ENCODE measurements at places on chromosomes 1 and 21.

DNA sequence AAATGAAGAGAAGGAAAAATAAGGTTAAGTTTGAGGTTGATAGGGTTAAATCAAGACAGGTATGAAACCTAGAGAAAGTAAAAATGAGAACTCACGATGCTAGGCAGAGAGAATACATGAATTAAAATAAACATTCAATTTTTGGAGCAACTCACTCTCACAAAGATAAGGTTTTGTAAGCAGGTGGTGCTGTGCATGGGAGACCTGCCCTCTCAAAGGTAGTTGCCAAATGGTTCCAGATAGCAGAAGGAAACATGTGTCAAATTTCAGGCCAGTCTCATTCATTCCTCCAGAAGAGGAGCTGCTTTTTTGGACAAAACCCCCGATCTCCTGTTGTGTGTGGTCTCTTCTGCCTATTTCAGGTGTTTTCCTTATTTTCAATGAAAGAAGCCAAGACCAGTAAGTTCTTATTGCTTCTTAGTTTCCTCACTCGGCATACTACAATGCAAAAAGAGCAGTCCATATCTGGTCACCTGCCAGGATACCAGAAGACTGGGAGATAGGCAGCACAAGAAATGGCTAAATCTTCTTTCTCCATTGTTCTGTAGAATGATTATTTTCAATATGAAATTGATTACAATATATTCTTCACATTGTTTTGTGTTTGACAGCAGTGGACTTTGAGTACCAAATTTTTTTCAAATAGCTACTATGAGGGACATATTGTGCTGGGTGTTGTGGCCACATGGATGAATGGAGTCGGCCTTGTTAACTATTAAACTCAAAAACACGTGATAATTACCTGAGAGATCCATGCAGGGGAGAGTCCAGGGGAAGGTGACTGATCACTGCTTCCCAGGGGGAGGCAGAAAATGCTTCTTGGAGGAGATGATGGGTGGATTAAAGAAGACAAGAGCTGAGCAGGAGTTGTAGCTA is 3.6 kb downstream of the CR1L start:
- DNase-seq = no peak

DNA sequence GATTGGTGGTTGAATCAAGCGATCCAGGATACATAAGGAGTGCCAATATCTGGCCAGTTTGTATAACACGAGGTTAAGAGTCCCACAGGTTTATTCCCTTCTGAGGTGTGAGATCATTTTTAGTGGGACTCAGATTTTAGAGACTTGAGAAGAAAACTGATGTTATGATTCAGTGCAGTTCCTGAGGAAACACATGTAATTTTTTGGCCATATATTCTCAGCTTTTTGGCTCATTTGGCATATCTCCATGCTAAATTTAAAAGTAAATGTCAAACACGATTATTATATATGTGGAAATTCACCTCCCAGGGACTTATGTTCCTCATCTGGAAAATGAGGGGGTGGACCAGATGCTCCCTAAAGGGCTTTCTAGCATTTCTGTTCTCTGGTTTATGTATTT is 39.2 kb upstream of the SERBP1 start:
- DNase-seq = no peak

- no peak for DNase-seq
Measured at GRCh38 chr21:16588433-16588860, 858.7 kb downstream of the USP25 start.

GRCh38 chr1:245279346-245279745 is 124.6 kb downstream of the KIF26B start:
- DNase-seq = no peak

DNA sequence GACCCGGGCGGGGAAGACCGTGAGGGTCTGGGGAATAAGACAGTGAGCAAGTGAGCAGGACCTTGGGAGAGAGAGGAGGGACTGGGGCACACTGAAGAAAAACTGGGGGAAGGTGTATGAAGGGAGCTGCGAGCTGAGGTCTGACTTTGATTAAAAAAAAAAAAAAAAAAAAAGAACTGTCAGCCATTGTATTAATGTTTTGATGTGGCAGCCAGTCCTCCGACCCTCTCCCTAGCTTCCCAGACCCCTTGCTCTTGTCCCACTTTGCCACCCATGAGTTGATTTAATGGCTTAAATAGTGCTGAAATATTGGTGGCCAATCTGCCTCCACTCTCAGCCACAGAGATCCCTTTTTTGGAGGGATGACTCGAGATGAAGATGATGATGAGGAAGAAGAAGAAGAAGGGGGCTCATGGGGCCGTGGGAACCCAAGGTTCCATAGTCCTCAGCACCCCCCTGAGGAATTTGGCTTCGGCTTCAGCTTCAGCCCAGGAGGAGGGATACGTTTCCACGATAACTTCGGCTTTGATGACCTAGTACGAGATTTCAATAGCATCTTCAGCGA is 652 bp downstream of the HAX1 start:
- DNase-seq = no peak

GRCh38 chr21:36325373-36326010 is 5.5 kb downstream of the MORC3 start:
- DNase-seq = no peak

- DNase-seq = no peak
Measured at GRCh38 chr1:40059338-40059959, 18.9 kb downstream of the CAP1 start.

GRCh38 chr1:183932412-183932811 is 105.1 kb downstream of the COLGALT2 start:
- DNase-seq = no peak

DNA sequence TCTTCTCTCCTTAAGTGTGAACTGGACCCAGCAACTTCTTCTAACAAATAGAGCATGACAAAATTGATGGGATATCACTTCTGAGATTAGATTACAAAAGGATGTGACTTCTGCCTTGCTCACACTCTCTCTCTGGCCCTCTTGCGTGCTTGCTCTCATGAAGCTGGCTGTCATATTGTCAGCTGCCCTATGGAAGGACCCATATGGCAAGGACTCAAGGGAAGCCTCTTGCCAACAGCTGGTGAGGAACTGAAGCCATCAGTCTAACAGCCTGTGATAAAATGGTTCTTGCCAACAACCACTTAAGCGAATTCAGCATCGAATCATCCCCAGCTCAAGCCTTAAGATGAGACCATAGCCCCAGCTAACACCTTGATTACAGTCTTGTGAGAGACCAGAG is 4.8 kb upstream of the TLR5 start:
- DNase-seq = no peak

GRCh38 chr1:57357462-57357861 is 66.4 kb downstream of the DAB1 start:
- DNase-seq = no peak

DNA sequence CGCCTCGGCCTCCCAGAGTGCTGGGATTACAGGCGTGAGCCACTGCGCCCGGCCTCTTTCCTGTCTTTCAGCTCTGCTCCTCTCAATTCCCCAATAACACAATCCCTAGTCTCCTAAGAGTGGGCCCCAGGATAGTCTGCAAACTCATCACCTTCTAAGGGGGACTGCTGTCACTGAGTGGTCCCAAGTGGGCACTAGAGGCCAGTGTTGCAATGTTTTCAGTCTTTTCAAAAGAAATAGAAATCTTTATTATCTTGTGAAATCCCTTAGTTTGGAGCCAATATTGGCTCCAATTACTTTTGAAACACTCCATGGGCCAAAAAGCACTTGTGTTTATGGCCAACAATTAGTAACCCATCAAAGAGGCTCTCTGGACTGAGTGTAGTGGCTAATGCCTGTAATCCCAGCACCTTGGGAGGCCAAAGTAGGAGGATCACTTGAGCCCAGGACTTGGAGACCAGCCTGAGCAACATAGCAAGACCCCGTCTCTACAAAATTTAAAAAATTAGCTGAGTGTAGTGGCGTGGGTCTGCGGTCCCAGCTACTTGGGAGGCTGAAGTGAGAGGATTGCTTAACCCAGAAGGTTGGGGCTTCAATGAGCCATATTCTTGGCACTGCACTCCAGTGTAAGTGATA is 28.6 kb upstream of the ZNF697 start:
- DNase-seq = peak; percentile 68

DNA sequence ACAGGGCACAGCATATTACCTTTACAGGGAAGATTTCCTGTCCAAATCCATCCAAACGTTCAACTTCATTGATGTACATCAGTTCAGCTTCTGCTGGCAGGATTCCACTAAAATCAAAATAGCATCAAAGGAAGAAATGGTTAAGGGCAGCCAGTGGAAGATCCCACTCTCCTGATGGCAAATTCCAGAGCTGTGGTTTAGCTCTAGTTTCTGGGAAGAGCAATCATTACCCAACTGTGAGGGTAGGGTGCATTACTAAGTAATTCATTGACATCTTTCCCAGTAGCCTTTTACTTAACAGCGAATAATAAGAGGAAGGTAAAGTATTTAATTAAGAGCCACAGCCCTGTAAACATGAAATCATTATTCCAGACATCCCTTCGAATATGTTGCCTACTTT is 120.7 kb downstream of the SMYD2 start:
- no peak for DNase-seq

DNA sequence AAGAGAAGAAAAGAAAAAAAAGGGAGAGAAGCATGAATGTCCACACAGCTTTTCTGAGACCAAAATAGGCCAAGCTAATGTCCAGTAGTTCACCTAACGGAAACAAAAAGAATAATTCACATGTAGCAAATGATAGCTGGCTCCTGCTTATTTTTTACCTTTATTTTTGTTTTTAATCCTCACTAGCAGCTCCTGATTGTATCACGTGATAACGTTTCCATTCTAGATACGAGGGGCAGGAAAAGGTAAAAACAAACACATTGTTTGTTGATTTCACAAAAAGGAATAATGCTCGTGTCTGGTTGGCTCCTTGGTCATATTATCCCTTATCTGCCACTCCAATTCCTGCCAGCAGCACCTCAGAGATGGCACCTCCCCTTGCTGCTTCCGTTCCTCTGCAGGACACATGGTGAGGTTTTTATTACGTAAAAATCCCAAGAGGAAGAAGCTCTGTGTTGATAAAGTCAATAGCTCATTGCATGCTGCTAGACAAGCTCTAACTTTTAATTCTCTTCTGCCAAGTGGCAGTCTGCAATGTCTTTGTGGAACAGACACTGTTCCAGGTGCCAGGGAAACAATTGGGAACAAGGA is 201.7 kb downstream of the CRB1 start:
- DNase-seq = no peak

DNA sequence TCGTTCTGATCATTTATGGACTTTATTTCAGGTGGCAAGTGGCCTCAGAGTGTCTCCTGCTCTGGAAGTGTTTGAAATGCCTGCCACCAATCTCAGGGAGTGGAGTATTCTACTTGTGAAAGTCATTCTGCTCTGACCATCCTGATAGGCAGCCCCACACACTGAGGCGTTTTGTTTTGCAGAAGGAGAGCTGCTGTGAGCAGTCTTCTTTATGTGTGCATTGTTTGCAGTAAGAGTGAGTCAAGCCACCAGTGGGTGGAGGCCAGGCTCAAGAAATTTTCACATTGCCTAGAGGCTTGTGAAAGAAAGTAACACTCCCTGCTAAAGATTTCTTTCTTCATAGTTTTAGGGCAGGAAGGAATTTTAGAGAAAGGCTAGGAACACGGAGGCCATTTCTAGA is 204.4 kb downstream of the SLC35F3 start:
- DNase-seq = no peak

DNA sequence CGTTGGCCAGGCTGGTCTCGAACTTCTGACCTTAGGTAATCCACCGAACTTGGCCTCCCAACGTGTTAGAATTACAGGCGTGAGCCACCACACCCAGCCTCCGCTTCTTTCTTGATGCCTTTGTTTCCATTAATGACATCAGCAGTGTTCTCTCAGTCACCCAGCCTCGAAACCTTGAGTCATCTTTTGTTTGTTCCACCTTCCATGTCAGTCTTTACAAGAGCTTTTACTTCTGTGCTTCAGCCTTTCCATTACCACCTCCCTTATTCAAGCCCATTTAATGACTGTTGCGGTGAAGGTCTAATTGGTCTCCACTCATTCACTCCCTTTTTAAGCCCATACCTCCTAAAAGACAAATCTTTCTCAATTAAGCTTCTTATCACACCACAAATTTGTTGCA is 146.6 kb upstream of the ADGRL2 start:
- no peak for DNase-seq

GRCh38 chr1:239833723-239834122 is 258.0 kb upstream of the FMN2 start:
- DNase-seq = no peak

- DNase-seq = no peak
Measured at GRCh38 chr1:238129677-238130076, 239.0 kb upstream of the ZP4 start.

DNA sequence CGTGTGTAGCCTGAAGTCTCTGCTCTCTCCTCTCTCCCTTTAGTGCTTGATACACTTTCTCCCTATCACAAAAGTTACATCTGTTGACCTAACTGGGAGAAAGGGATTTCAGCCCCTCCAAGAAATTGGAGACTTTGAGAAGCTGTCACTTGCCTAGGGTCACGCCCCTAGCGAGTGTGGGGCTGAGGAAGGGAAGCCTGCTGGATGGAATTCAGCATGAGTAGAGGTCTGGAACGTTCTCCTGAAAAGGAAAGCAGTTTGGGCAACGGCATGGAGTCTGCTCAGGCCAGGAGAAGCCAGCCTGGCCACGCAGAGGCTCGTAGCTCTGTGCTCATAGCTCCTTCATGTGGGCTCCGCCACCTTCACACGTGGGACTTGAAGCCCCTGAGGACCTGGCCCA is 22.4 kb downstream of the COL16A1 start:
- no peak for DNase-seq

DNA sequence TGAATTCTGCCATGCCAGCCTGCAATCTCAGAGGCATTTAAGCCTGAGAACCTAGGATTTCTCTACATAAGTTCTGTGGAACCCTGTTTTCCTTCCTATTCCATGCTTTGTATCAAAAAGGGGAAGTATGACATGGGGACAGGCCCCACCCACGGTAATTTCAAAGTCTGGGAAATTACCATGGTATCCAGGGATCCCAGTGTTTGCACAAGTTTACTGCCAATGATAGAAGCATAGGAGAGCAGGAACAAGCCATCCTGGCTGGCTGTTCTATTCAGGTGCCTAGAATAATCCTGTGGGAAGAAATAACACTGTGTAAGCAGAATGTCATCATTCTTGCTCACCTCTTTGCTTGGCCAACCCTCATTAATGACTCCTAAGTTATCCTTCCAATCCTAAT is 53.8 kb upstream of the ATP1B1 start:
- DNase-seq = no peak

DNA sequence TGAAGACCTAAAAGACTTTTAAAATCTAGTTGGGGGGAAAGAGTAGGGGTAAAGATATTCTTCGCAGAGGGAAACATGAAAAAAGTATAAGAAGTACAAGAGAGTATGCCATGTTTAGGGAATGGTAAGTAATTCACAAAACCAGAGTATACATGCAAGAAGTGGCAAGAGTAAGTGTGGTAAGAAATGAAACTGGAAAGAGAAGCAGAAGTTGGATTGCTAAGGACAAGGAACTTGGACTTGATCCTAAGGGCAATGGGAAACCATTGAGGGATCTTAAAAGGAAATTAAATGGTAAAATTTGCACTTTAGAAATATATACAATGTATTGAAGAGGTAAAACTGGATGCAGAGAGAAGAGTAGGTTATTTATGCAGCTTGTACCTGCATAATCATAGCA is 9.2 kb upstream of the ZNF644 start:
- DNase-seq = no peak

- DNase-seq = no peak
Measured at GRCh38 chr1:4467241-4467640, 187.2 kb upstream of the AJAP1 start.

- DNase-seq = no peak
Measured at GRCh38 chr1:183622013-183622412, 13.6 kb downstream of the ARPC5 start.

- no peak for DNase-seq
Measured at GRCh38 chr1:218439541-218440295, 94.6 kb downstream of the TGFB2 start.
